Activated CD4-positive, alpha-beta T cell treated with anti-CD3 and anti-CD28 coated beads for 4 hours (primary cell): ENCODE measurements at places on chromosomes 5 and 9.
A peak's percentile ranks its signal among the peaks of the same experiment; 100 is the strongest.

GRCh38 chr5:79954620-79955019 is 36.4 kb downstream of the MTX3 start:
- DNase-seq, result no peak

DNA sequence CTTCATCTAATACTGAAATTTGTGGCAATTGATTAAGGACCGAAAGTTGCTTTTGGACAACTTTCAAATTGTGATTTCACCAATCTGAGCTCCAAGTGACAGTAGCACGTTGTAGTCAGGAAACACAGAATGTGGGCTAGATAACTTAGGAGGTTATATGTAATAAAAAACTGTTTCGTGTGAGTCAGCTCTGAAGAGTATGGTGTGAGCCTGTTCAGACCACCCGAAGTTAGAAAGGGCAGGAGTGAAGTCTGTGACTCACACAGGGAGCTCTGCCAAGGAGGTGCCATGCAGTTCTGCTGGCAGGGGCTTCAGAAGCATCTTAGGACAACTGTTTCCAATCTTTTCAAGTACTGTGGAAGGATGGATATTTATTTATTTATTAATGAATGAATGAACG is 16.4 kb upstream of the ZBTB34 start:
- DNase-seq, result no peak

- no peak for DNase-seq
These were observed 60.8 kb downstream of the ANKRD33B start for GRCh38 chr5:10624679-10625078.

- DNase-seq, result peak; percentile 59
These were observed 52.4 kb downstream of the AHRR start for GRCh38 chr5:373710-374602.

DNA sequence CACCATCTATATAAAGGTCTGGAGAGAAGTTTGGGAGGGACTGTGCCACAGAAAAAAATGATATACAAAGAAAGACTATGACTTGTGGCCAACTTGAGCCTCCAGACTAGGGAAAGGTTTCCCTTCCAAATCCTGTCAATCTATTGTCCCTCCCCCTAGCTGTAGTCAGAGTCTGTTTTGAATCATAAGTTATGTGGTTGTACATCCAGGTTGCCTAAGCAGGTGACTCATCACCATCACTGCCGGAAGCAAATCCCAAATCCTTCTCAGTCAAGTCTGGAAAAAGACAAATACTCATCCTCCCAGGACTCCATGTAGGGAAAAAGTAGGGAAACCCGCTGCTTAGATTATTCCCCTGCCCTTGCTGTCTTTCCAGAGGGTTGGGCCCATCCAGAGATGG is 235.7 kb downstream of the CDK5RAP2 start:
- DNase-seq, result no peak

DNA sequence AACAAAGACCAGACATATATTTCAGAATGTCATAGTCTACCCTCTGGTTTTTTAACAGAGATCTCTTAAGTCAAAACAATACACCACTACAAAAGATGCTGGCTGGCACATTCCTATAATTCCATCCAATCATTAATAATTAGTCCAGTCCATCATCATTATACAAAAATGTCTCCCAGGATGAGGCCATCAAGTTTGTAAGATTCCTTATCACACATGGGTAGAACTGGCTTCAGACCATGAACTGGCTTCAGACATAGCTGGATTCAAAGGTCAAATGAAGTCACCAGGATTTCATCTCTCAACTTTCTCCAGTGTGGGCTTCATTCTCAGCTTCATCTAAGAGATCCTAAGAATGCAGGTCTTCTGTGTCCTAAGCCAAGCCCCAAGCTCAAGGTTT is 147.1 kb downstream of the ENC1 start:
- DNase-seq, result no peak
